ENCODE measurements at places on chromosomes 7 and 10.

DNA sequence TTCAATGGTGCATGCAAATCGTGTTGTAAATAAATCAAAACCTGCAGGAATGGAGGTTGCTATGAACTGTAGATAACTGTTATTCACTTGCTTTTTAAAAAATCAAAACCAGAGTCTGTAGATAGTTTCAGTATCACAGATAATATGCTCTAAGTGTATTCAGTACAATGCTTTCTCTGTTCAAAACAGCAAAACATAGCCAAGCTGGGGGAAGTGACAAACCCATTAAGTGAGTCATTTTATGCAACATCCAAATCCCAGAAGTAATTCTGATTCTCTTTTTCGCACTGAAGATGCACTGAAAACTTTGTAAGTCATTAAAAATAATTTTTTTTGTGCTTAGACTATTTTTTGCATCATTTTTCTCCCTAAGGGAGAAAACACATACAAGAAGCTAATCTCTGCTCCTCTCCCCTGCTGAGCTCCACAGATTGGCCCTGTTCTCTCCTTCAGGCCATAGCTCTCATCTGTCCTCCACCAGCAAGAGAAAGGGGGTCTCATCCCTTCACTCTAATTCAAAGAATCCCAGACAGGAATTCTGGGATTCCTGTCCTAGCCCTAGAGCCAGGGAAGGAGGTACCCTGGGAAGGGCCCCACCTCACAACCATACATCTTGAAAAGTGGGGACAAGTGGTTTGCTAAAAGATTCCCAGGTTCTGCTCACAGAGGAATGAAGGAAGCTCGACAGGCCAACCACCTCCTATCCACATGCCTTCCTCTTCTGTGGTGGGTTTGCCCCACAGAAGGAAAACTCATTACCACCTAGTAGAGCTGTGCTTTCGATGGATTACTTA is 4.9 kb downstream of the PRTFDC1 start:
- peak; percentile 41 for DNase-seq

- no peak for DNase-seq
These were observed 43.2 kb downstream of the VKORC1L1 start for GRCh38 chr7:65915921-65916657.

DNA sequence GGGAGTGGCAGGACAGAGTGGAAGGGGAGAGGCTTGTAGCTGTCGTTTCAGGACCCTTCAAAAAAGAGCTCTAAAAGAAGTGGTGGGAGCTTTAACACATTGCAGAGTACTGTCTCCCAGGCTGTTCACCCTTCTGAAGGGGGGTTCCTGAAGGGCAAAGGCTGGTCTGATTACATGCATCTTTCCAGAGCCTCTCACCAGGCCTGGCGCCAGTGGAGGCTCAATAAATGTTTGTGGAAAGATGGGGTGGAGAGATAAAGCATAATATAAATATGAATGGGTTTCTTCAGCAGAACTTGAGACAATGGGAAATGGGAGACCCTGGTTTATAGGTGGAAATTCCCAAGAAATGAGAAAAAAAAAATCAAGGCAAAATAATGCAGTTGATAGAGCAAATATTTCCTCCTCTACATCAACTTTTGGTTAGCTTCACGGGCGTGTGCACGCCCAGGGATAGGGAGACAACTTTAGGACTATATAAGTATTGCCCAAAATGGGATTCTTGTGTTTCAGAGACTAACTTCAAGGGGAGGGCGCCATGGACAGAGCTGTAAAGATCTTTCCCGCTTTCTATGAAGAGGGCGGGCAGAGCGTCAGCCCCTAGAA is 613 bp upstream of the BUB3 start:
- DNase-seq = no peak

DNA sequence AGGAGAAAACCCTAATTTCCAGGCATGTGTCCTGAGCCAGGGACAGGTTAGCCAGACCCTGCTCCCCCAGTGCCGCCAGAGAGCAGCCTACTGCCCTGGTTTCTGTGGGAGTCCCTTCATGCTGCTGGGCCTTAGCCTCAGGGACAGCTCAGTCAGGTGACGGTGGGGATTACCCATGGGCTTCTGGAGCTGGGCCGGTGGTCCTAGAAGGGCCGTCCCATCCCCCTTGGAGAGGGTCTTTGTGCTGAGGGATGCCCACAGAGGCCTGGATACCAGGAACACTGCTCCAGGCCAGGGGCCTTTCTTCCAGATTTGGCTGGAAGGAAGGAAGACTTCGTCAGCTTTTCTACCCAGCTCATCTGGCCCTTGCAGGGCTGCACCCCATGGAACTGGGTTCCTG is 71.4 kb upstream of the ZNF722 start:
- DNase-seq = no peak

- peak; percentile 7 for DNase-seq
These were observed 1.1 kb downstream of the RADIL start for GRCh38 chr7:4882169-4883032.

DNA sequence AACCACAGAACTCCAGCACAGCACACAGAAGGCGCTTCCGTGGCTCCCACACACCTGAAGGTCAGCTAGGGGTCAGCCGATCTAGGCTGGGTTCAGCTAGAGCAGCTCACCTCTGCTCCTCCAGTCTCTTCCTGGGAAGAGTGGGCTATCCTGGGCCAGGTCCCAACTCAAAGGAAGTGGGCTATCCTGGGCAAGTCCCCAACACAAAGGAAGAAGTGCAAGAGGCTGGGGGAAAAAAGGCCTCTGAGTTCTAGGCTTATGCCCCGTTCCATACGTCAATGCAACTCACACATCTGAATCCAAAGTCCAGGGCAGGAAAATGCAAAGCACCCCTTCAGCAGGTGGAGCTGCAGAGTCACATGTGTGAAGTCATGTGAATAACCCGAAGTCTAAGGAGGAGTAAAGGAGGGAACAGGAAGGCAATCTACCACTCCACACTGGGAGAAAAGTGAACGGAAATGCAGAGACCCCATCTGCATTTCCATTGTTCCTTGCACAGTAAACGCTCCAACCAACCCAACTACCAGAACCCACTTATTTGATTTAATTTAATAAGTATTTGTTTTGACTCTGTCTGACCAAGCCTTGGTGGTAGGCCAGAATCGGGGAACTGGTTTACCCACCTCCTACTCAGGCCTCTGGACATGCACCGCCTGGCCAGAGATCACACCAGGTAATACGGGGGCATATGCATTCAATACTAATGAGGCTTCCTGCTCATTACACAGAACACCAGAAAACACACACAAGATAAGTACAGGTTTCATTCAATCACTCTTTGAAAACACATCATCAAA is 95.5 kb upstream of the RNF32 start:
- DNase-seq = no peak

DNA sequence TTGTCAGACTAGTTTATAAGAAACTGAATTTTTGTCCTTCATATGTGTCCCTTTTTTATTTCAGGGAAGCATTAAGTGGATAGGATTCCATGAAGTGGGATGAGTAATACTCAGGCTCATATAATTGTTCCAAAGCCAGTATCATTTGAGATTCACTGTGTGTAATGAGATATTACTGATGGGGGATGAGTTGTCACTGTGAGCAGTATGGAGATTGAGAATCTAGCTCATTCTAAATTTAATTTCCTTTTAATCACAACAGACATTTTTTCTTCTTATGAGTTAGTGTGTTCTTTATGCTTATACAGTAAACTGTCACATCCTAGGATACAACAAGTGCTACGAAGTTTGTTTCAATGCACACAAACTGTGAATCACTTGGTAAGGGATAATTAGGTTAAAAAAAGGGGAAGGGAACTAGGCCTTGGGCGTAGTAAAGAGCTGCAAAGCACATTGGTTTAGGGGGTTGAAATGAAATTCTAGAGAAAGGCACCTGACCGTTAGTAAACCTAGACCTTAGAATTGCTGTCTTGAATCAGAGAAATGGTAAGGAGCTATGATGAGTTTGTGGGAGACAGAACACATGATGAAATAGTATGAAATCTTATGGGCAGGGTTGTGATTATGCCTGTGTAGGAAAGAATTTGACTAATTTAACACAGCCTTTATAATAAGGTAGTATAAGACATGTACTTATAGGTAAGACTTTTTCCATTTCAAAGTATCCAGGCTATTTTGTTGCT is 153.4 kb downstream of the MLLT10 start:
- no peak for DNase-seq

DNA sequence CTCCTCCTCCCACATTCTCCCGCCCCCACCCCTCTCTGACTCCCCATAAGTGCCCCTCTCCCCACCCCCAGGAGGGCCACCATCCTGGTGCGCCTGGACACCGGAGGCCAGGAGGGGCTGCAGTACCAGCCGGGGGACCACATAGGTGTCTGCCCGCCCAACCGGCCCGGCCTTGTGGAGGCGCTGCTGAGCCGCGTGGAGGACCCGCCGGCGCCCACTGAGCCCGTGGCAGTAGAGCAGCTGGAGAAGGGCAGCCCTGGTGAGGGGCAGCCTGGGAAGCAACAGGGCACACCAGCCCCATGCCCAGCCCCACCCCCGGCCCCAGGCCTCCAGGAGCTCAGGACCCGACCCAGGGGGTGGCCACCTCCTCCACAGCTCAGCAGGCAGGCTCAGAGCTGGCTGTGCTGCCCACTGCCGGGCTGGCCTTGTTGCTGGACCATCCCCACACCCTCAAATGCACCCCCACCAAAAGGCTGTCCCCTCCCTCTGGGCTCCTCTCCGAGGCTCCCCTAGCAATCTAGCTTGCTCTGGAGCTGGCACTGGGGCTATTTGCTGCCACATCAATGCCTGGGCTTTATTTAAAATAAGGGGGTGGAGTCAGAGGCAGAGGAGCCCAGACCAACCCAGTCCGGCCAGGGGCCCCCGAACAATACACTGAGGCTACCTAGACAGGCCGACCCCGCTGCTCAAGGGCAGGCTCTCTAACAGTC is 14.8 kb downstream of the ATG9B start:
- no peak for DNase-seq

- DNase-seq = peak; percentile 3
These were observed 9.0 kb downstream of the ADGRA1 start for GRCh38 chr10:133096616-133097269.

DNA sequence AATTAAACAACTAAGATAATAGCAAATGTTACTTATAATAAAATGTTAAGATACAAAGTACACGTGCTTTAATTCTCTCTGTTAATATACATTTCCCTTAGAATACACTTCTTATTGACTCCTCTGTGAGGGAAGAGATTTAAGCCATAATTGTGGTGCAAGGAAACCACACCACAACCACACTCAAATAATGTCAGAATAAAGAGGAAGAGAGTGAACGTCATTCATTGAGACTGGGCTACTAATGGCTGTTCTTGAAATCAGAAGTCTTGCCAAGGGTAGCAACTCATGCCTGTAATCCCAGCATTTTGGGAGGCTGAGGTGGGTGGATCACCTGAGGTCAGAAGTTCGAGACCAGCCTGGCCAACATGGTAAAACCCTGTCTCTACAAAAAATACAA is 10.0 kb downstream of the FAM171A1 start:
- no peak for DNase-seq

DNA sequence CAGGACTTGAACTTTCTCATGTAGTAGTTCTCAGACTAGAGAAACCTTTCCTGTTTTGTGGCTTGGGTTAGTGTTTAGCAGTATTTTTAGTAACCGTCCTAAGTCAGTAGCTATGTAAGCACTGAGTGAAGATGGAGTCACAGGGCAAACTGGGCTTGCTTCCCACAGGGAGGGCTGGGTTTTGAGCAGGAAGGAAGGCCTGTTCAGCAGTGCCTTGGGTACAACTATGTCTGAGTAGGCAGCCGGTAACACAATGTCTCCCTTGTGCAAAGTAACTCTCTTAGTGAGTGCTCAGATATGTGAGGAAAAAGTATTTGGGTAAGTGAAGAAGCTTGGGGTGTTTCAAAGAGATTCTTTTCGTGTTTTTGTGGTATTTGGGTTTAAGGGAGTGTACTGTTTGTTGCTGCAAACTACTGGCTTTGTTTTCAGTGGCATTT is 96.4 kb downstream of the CCSER2 start:
- peak; percentile 56 for DNase-seq

DNA sequence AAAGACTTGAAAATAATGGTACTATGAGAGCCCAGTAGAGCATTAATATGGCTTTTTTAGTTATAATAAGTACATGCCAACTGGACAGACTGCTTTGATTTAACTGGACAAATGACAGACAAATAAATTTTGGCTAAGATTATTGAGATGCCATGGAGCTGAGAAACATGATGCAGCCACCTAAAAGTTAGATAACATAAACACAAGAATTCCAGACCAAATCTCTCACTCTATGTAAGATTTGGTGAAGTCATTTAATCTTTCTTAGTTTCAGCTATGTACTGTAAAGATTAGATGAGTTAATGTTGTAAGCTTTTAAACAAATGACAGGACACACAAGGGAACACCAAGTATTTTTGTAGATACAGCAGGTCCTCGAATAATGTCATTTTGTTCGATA is 118.2 kb downstream of the CACNA2D1 start:
- no peak for DNase-seq
